ENCODE measurements at places on chromosomes 6 and 20.

DNA sequence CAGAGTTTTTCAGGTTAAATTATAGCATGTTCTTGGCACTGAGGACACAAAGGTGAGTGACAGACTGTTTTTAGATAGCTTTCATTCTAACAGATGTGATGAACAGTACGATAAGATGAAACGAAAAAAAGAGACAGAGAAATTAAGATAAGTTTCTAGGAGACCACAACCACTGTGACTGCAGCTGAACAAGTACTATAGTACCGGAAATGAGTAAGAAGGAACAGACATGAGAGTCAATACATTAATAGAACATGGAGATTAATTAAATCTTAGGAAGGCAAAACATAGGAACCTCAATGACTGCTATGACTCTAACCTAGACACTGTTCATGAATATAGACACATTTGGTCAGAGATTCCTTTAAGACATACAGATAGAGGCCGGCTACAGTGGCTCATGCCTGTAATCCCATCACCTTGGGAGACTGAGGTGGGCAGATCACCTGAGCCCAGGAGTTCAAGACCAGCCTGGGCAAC, 40.2 kb downstream of the HBS1L start:
- DNase-seq: no peak

DNA sequence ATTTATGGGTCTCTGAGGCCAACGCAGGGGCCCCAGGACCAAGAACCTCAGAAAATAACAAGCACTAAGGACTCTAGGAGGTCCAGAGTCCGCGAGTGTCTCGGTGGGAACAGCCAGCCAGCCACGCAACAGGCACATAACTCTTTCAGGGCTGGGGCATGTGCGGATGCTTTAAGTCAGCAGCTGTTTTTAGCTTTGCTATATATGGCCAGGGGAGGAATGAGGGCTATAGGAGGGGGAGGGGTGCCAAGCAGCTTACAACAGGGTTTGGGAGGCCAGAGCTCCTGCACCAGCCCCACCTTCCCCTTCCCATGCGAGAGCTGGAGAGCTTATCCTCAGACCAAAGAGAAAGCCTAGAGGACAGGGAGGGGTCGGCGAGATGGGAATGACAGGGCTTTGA, 6.2 kb downstream of the JPH2 start:
- no peak for DNase-seq

GRCh38 chr6:453152-453551, 61.6 kb downstream of the IRF4 start:
- no peak for DNase-seq

DNA sequence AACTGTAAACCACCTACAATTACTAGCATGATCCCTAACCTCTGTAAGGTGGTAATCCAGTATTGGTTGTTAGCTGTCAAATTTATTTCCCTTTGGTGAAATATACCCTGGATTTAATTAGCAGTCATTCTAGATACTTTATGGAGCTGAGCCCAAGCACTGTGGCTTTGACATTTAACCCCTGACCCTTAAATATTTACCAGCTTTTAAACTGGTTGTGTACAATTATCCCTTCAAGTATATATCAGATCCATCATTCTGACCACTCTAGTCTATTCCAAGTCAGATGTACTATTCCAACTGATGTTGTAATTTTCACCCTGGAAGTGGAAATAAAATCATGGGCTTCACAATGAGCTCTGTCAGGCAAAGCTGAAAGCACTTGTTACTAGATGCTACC, 229.6 kb downstream of the FOXC1 start:
- no peak for DNase-seq

- DNase-seq: no peak
These were observed 26.4 kb downstream of the ANKRD60 start for GRCh38 chr20:58202044-58202443.

DNA sequence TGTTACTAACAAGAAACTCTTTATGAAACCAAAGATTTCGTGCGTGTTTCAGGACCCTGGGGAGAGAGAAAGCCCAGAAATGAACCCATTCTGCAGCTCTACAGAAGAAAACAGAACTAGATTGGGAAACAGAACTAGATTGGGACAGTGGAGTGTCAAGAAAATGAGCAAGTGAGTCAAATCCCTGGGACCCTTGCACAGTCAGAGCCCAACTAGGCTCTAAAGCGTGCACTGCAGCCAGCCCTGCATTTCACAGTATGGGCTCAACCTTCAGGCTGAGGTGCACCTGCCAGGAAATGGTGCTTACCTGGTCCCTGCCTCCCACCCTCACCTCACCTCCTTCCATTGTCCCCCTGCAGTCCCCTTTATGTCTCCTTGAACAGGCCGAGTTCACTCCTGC, 39.7 kb downstream of the BFSP1 start:
- DNase-seq: no peak

GRCh38 chr20:45833883-45834796, 541 bp downstream of the SNX21 start:
- no peak for DNase-seq

GRCh38 chr6:169292338-169293124, 38.9 kb upstream of the THBS2 start:
- DNase-seq: no peak

DNA sequence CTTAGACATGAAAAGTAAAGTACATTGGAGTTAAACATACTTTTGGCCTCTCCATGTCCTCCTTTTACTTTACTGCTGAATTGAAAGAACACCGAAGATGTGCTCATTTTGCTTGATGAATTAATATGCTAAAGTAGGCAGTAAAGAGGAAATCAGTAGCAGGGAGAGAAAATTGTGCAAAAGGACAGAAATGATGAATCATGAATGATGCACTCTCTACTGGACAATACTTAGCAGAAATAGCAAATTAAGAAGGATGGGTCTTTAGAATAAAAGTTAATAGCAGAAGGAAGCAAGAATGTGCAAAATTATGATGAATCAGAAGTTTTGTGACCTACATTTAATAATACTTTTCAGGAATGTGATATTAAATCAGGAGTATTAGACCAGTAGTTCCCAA, 8.4 kb upstream of the SPINT3 start:
- DNase-seq: no peak

DNA sequence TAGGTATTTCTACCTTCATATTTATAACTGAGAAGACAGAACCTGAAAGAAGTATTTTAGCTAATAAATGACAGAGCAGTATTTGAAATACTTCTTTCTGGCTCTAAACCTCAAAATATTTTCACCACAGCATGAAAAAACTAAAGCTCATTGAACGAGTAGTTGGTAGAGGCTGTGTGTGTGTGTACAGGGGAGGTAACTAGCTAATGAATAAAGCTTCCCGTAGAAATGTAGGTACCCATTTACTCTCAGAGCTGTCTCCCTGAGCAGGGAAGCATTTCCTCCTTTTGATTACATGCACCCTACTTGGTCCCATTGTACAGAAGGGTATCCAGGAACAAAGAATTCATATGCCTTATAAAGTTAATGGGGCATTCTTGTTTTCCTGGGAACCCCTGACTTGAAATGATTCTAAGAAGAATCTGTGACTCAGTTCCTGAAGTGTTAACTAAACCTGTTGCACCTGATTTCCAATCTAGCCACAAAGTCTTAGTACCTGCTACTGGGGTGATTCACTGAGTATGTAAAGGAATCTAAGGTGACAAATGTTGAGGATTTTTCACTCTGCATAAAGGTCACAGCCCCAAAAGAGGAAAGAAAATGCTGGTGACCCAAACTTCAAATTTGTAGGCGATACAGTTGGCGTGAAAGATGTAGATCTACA, 12.5 kb downstream of the CRYBG1 start:
- no peak for DNase-seq

DNA sequence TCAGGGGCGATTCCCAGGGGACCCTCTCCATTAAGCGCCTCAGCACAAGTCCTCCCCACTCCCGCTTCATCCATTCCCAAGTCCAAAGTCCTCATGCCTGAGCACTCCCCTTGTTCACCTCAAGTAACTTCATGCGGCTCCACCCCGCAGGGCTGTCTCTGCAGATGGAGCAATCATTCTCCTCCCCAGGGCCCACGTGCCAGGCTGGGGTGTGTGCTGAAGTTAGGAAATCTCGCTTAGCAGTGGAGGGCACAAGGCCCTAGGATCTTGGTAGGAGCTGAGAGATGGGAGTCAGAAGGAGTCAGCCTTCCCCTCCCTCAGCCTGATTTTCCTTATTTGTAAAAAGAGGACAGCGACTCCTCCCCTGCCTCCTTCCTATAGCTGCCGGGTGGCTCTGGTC, 3.5 kb downstream of the TGM3 start:
- DNase-seq: no peak

GRCh38 chr20:49729780-49730179, 16.1 kb upstream of the B4GALT5 start:
- no peak for DNase-seq

GRCh38 chr20:1964659-1965405, 29.0 kb downstream of the PDYN start:
- DNase-seq: peak; percentile 33

DNA sequence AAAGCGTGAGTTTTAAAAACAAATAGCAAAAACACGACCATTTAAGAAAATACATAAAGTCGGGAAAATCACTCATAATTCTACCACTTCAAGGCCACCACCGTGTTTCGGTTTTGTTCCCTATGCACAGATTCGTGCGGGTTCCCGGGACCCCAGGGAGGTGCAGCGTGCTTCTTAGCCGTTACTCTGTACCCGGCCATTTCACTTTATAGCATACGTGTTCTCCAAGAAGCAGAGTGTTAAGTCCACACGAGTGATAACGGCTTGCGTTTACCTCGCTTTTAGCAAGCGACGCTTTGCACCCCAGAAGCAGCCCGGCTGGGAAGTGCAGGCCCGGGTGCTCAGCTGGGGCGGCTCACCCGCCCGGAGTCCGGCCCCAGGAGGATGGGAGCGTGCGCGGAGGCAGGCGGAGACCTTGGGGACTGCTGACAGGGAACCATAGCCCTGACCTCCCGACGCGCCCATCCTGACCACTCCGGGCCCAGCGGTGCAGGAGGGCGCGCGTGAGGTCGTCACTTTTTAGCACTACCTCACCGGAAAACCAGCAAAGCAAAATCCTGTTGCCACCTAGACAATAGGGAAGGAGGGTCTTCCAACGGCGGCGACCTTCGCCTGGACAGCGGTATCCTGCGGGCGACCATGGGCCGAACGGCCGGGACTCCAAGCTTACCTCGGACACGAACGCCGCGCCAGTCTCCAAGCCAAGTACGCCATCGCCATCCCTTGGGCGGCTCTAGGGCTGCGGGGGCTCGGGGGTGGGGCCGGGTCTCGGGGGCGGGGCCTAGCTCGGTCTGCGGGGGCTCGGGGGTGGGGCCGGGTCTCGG, at the start of gene ECI2:
ECI2 (minus strand) TSS at position 735 of the 824 bp plus-strand sequence; CDS start at position 720, 15 bp downstream.
- no peak for DNase-seq

Data from iPS DF 19.7 (cell line).